Stimulated activated CD4-positive, alpha-beta T cell treated with anti-CD3 and anti-CD28 coated beads, TNF-alpha, amount 100 ng/mL, for 1 hour (primary cell): ENCODE measurements at places on chromosomes 5 and 9.

- no peak for DNase-seq
Observed at GRCh38 chr9:25225938-25226760, 452.1 kb downstream of the TUSC1 start.

DNA sequence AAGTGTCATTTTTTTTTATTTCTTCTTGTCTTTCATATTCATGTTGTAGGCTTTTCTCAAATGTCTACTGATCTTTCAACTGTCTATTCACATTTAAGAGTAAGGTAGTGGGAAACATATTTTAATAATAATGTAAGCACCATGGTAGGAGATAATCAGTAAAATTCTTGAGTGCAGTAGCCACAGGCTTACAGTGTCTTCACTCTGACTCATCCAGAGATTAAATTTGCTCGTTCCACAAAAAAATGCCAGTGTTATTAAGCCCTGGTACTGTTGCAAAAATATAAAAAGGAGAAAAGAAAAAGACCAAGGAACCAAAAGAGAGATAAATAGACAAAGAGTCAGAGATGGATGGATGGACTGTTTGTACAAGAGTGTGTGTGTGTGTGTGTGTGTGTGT lies 43.0 kb downstream of the PARP8 start:
- DNase-seq: no peak

DNA sequence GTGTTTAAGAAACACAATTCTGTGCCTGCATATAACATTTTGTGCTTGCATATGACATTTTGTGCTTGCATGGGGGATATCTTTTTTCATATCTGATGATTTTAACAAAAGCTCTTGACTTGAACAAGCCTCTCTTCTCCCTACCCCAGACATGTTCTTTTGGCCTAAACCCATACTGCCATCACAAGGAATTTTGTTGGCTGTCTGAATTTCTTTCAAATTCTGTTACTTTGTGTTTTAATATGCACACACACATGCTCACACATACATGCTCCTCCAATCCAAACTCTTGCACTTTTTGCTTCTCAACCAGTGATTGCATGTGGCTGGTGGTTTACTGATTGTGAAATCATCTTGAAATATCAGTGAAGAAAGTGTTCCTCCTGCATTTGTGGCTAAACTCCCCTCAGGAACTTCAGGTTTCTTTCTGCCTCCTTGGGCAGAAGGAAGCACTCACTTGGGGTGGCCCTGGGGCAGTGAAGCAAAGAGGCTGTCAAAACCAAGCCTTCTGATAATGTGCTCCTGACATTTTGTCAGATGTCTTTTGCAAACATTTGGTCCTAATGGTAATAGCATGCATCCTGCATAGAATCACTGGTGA lies 377.2 kb upstream of the KLF4 start:
- no peak for DNase-seq

DNA sequence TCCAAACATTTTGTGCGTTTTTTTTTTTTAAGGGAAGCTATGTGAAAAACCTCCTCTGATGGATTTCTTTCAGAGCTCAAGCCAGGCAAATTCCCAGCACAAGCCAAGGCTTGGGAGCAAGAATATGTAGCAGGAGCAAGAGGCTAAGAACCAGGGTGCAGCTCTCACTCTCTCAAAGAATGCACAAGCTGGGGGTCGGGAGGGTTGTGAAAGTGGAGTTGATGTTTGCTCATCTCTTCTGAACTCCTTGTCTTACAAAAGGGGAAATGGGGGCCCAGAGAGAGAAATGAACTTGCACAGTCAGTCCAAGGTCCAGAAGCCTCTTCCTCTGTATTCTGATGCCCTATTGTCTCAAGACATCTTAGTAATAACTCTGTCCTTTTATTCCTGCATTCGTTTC lies 7.7 kb upstream of the TRAF1 start:
- DNase-seq: no peak

- DNase-seq: no peak
Observed at GRCh38 chr5:51109786-51110410, 273.4 kb upstream of the ISL1 start.

DNA sequence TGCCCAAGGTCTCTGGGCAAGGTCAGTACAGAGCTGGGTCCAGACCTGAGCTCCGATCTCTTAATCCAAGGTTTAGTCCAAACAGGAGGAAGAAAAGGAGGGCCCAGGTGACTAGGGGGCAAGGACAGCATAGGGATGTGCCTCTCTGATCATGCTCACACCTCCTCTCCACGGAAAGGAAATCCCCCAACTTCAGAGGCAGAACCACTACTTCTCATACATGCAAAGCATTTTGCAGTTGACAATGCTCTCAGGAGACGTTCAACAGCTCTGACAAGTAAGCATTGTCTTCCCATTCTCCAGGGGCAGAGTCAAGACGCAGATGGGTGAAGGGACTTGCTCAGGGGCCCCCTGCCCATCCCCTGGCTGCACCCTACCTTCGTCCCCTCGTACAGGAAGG lies 8.7 kb upstream of the CORO2A start:
- DNase-seq: no peak

DNA sequence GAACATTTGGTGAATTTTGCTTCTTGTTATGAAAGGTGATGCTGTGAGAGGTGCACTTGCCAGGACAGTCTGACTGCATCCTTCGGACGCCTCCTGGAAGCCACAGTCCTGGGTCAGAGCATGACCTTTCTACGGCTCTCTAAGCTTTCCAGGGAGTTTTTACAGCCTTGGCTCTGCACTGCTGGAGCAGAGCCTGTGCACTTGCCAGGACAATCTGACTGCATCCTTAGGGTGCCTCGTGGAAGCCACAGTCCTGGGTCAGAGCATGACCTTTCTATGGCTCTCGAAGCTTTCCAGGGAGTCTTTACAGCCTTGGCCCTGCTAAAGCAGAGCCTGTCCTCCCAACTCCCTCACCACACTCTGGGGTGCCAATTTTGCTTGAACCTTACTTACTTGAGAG lies 49.6 kb downstream of the CCDC180 start:
- DNase-seq: no peak

DNA sequence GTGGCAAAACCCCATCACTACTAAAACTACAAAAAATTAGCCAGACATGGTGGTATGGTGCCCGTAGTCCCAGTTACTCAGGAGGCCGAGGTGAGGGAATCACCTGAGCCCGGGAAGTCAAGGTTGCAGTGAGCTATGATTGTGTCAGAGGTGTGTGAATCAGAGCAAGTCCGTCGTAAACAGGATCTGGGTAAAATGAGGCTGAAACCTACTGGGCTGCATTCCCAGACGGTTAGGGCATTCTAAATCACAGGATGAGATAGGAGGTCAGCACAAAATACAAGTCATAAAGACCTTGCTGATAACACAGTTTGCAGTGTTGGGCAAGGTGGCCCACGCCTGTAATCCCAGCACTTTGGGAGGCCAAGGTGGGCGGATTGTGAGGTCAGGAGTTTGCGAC lies 1.9 kb upstream of the CLTB start:
- no peak for DNase-seq

DNA sequence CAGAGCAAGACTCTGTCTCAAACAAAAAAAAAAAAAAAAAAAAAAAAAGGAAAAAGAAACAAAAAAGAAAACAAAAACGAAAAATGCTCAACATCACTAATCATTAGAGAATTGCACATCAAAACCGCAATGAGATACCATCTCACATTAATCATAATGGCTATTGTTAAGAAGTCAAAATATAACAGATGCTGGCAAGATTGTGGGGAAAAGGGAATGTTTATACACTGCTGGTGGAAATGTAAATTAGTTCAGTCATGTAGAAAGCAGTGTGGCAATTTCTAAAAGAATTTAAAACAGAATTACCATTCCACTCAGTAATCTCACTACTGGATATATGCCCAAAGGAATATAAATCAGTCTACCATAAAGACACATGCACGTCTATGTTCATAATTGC lies 50.4 kb upstream of the PRR16 start:
- no peak for DNase-seq

GRCh38 chr9:127180457-127181314 lies 58.3 kb upstream of the ANGPTL2 start:
- no peak for DNase-seq

DNA sequence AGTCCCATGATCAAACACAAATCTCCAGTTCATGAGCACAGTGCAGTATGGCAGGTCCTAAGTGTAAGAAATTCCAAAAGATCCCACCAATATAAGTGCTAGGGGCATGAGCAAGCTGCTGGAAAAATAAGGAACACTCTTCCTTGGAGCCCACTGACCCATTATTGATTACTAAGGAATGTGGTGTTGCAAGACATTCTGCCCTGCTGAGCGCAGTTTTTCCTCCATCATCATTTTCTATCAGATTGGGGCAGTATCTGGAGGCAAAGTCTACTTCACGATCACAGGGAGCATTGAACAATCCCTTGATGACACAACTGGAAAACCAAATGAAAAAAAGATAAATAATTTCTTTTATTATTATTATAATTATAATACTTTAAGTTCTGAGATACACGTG lies 129.2 kb downstream of the UGCG start:
- DNase-seq: no peak

- no peak for DNase-seq
Observed at GRCh38 chr5:59218424-59219045, 635.7 kb downstream of the RAB3C start.

GRCh38 chr5:133234273-133234672 lies 182.5 kb downstream of the HSPA4 start:
- DNase-seq: no peak

DNA sequence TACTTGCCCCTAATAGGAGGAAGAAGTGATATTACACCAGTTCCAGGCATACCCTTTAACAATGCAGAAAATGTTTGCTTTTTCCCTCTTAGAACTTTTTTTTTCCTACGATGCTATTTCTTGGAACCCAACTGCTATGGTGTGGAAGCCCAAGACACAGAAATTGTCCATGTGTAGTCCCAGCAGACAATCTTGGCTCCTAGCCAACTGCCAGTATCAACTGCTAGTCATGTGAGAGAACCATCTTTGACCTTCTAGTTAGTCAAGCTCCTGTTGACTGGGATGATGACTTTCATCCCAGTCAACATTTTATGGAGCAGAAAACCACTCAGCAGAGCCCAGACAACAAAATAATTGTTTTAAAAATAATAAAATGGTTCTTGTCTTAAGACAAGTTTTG lies 532.4 kb downstream of the TLR4 start:
- DNase-seq: no peak

- no peak for DNase-seq
Observed at GRCh38 chr9:98971168-98971914, 27.6 kb downstream of the COL15A1 start.

DNA sequence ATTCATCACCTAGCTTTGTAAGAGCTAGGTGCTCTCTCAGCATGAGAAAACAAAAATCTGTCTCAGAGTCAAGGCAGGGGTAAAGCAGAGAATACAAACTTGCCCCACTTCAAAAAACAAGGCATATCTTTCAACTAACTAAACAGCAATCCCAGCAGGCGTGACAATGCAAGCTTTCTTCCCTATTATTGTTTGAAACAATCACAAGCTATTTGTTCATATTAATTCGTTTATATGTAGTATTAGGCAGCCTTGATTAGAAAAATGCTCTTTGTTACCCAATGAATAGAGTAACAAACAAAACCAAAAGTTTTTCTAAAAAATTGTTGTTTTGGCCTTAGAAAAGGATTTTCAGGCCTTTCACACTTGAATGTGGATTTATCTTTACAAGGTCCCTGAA lies 71.1 kb downstream of the LPAR1 start:
- DNase-seq: no peak

GRCh38 chr5:180070756-180071530 lies 616 bp downstream of the RNF130 start:
- DNase-seq: no peak

DNA sequence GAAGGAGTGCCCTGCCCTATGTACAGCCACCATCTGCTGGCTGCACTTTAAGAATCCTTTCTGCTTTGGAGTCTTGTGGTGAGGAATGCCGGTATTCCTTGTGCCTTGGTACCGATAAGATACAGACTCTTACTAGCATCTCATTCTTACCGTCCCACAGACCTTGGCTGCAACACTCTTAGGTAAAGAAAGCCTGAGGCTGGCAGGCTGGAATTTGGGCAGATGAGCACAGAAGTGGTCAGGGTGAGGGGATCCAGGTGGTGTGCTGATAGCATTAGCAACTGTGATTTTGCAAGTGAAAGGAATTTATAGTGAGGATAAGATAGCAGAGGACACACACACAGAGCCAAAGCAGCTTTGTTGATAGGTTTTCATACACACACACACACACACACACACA lies 198.1 kb downstream of the ENC1 start:
- no peak for DNase-seq

GRCh38 chr5:140635291-140636257 lies 2.6 kb upstream of the CD14 start:
- no peak for DNase-seq

- DNase-seq: no peak
Observed at GRCh38 chr5:145908206-145908960, 28.0 kb upstream of the SH3RF2 start.

DNA sequence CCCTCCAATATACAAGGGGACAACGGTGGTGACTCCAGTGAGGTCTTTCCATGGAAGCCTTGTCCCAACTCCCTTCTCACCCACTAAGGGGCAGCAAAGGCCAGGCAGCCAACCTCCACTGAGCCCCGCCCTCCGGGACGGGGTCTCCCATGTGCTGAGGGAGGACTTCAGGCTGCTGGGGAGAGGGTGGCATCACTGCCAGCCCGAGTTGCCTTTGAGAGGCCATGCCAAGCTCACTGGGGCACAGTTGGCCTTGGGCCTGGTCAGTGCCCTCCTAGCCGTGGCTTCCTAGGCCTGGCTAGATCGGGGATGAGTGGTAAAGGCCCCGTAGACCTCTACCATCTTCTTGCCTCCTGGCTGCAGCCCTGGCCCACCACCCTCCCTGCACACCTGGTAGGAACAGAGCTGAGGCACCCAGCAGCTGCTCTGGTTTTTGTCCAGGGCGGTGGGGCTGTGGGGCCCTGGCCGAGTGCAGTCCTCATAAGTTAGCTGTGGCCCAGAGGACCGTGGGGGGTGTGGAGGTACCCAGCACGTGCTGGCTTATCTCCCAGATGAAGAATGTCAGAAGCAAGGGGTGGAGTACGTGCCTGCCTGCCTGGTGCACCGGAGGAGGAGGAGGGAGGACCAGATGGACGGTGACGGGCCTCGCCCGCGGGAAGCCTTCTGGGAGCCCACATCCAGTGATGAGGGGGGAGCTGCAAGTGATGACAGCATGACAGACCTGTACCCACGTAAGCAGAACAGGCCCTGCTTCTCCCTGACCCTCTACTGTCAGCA lies 3.2 kb downstream of the SURF2 start:
- DNase-seq: no peak

- DNase-seq: no peak
Observed at GRCh38 chr9:69976152-69976551, 67.5 kb upstream of the MAMDC2 start.

DNA sequence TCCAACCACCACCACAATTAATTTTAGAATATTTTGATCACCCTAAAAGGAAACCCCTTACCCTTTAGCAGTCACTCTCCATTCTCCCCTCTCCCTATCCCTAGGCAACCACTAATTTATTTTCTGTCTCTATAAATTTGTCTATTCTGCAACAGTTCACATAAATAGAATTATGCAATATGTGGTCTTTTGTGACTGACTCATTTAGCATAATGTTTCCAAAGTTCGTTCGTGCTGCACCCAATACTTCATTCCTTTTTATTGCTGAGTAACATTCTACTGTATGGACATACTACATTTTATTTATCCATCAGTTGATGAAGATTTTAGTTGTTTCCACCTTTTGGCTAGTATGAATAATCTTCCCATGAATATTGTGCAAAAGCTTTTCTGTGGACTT lies 18.2 kb upstream of the CDC20B start:
- no peak for DNase-seq
